GM19239 (cell line): ENCODE measurements at places on chromosomes 7 and 10.

DNA sequence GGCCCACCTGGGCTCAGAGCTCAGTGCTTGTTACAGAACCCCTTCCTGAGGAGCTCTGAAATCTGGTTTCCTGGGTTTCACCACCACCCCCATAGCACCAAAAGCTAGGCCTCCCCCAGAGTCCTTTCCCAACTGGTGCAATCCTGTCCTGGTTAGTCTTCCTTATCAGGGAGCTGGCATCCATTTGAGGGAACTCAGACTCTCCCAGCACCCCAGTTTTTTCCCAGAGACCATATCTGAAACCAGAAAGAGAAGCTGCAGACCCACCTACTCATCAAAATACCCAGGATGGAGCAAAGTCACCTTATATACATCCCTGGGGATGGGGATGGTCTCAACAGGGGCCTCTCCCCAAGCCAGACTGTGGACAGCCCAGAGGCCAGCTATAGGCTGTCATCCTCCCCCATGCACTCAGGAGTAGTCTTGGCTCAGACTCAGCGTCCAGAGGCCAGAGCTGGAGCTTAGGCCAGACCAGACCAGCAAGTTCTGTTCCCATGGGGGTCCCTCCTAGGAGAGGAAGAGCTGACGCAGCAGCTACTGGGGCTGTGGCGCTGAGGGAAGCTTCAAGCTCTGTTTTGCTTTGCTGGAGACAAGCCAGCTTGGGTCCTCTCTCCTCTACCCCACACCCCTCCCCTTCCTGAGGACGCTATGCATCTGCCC, 3.0 kb downstream of the TBATA start:
- DNase-seq, result no peak

- no peak for DNase-seq
These were observed 14.9 kb downstream of the HEPACAM2 start for GRCh38 chr7:93211228-93211818.

GRCh38 chr10:45118929-45119328, 118.2 kb downstream of the ZNF22 start:
- no peak for DNase-seq

GRCh38 chr7:64849250-64849923, 53.7 kb upstream of the ZNF273 start:
- DNase-seq, result no peak

DNA sequence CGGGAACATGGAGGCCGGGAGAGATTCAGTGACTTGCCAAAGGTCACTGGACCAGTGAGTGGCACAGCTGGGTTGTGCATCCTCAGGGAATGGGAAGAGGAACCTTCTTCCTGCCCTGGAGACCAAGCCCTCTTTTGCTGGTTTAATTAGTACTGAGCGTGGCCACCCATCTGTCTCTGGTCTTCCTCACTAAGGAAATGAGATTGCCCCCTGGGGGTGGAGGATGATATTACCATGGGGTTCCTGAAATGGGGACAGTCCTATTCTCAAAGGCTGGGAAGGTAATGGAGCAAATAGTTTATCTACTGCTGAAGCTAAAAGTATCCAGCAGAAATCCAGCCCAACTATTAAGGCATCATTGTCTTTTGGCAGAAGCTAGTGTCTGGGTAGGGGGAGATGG, 98.6 kb upstream of the FGFR2 start:
- DNase-seq, result no peak

DNA sequence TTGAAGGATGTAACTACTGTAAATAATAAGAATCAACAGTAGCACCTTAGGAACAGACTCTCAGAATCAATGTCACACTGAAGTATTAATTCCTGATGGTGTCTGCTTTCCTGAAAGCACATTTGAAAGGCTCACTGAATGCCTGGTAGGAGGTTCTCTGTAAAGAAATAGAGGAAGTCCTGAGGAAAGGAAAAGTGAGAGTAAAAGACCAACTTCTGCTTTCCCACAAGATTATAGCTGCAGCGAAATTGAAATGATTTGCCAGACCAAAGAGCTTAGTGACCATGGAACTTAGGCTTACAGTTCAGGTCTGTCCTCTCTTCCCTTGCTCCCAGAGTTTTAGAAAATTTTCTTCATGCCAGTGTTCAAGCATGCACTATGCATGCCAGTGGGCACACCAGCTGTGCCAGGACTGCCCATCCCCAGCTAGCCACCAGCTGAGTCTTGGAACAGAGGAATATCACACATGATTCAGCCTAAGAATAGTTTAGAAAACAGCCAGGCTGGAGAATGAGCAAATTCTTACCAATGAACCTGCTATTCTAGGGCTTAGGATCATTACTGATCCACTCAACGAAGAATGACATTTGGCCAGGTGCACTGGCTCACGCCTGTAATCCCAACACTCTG, 123.2 kb downstream of the HERPUD2 start:
- DNase-seq, result no peak

DNA sequence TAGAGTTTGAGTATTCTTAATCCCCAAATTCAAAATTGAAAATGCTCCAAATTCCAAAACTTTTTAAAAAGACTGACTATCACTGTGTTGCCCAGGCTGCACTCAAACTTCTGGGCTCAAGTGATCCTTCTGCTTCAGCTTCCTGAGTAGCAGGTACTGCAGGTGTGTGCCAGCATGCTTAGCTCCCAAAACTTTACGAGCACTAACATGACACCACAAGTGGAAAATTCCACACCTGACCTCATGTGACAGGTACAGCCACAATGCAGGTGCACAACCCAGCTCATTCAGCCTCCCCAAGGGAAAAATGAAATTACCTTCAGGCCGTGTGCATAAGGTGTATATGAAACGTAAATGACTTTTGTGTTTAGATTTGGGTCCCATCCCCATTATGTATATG, 16.5 kb downstream of the CDC123 start:
- DNase-seq, result no peak

DNA sequence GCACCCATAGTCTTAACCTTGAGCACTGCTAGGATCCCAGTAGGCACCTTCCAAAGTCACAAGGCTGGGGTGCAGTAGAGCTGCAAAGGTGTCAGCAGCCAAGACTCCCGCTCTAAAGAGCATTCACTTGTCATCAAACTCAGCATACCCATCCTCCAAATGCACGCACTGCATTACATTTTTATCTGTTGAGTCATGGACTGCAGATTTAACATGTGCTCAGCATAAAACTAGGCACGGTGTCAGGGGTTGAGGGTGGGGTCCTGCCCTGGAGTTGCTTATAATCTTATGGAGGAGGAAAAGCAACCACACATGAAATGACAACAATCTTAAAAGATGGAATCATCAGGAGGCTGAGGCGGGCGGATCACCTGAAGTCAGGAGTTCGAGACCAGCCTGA, 102.6 kb downstream of the PARP12 start:
- no peak for DNase-seq

- no peak for DNase-seq
These were observed 6.7 kb downstream of the SH2D4B start for GRCh38 chr10:80544316-80544953.

- DNase-seq, result peak; percentile 17
These were observed 56.6 kb downstream of the PARD3 start for GRCh38 chr10:34758447-34758996.

DNA sequence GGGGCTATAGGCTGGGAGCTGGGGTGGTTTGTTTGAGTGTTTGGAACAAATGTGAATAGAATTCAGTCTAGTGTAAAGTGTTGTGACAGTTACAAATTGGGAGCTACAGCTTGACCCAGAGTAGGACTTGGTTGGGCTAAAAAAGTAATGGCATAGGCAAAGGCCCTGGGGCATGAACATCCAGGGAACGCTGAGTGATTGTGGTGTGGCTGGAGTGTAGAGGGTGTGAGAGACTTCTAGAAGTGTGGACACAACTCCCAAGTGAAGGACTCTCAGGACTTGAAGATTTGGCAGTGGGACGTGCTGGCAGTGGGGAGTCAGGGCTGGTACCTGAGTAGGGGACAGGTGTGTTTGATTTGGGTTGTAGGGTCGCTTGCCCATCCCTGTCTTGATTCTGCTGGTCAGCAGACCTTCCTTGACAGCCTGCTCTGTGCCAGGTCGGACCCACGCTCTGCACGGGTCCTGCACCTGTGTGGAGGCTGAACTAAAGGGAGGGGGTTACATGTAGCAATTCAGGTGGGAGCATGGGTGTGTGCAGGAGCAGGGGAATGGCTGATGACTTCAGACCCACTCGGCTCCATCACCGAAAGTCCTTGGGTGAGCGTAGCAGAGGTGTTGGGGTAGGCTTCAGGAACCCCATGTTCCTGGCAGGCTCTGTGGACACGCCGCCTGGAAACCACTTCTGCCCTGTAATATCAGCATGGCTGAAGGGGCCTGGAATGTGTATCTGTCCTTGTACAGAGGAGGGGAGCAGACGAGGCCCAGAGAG, 43.3 kb downstream of the ZMIZ1 start:
- DNase-seq, result no peak

GRCh38 chr7:70539205-70539604, 592.7 kb upstream of the GALNT17 start:
- no peak for DNase-seq

GRCh38 chr7:150867605-150868004, 15.3 kb downstream of the AOC1 start:
- DNase-seq, result no peak

DNA sequence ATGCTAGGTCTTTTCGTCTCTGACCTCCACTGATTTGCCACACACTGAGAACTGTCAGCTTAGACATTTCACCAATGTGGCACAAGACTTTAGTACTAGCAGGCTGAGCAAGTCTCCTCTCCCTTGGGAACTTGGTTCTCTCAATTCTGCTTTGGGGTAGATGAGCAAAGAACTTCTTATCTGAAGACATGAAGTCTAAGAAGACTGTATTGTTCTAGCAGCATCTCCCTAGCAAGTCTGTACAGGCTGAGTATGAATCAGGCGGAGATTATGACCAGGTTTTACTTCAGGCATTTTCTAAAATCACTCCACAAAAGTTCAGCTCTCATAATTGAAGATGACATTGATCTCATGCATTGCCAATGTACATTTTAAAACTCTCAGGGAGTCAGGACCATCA, 23.8 kb upstream of the STN1 start:
- DNase-seq, result no peak

GRCh38 chr7:47190462-47190861, 391.4 kb downstream of the TNS3 start:
- no peak for DNase-seq

- peak; percentile 19 for DNase-seq
These were observed 46.9 kb downstream of the AHCYL2 start for GRCh38 chr7:129271500-129272355.

- DNase-seq, result no peak
These were observed 8.9 kb downstream of the COX19 start for GRCh38 chr7:966291-967069.

DNA sequence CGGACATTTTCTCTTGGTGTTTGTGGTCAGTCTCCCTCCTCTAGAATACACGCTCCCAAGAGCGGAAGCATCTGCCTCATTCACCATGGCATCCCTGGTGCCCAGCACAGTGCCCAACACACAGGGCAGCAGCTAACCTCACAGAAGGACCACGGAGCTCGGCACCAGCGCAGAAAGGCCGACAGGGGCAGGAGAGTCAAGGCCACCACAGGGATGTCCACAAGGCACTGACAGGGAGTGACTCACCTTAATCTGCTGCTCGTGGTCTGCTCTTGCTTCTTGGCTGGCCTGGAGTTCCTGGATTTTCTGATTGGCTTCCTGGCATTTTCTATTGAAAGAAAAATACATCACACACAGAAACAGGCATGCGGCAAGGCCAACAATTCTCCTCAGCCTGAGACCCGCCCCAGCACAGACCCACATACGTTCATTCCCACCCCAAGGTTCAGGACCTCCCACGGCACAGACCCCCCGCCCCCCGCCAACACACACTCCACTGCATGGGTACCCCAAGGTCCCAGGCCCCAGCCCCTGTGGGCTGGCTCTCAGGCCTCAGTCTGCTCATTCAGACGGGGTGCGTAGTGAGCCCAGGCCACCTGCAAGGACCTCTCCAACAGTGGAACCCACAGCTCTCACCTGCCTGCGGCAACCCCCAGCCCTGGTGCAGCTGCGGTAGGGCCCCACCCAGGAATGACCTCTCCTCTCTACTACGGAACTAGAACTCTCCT, 14.9 kb downstream of the MAD1L1 start:
- DNase-seq, result no peak

GRCh38 chr7:68015122-68015977, 1018.7 kb downstream of the TYW1 start:
- DNase-seq, result no peak

DNA sequence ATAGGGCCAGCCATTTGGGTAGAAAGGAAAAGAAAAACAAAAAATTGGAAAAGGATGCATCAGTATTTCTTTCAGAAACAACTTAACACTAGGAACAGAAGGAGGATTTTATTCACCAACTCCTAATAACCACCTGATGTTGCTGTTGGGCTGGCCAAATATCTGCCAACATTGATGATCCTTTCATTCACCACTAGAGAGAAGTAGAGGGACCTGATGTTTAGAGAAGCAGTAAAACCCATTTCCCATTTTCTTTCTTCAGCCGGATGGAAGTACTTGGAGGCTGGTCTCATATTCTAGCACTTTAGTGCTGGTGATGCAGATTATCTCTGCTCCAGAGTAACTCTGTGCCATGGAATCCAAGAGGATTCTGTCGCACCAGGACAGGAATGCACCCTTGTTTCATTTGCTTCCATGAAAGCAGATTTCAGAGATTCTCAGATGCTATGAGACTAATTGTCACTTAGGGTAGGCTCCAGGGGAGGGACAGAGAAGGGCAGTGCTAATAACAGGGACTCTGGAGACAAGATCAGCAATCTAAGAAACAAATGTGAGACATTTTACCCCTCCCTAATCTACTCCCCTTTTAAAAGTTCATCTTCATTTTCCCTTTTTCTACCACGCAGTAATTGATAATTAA, 3.1 kb downstream of the KLLN start:
- peak; percentile 17 for DNase-seq

DNA sequence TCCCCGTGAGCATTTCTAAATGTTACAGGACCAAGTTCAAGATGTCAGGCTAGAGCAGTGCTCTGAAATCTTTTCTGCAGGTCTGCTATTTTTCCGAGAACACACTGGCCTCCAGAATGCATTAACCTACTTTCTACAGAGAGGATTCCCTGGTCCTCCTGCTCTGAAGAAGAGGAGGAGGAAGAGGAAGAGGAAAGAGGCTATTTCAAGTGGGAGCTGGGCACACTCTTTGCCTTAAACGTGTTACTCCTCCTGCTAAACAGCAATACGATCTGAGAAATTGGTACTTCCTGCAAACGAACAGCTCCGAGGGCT, 157.4 kb downstream of the FRMD4A start:
- DNase-seq, result no peak
